ENCODE measurements at places on chromosomes 5 and 9.

GRCh38 chr5:62001640-62002039 is 304.4 kb upstream of the KIF2A start:
- no peak for DNase-seq

GRCh38 chr5:90153031-90153430 is 256.5 kb downstream of the CETN3 start:
- DNase-seq = no peak

- DNase-seq = no peak
Measured at GRCh38 chr9:109098171-109098959, 21.4 kb downstream of the TMEM245 start.

- DNase-seq = peak; percentile 31
Measured at GRCh38 chr5:160507221-160507721, 85.6 kb downstream of the PTTG1 start.

GRCh38 chr5:34583167-34583566 is 73.0 kb upstream of the RAI14 start:
- no peak for DNase-seq

DNA sequence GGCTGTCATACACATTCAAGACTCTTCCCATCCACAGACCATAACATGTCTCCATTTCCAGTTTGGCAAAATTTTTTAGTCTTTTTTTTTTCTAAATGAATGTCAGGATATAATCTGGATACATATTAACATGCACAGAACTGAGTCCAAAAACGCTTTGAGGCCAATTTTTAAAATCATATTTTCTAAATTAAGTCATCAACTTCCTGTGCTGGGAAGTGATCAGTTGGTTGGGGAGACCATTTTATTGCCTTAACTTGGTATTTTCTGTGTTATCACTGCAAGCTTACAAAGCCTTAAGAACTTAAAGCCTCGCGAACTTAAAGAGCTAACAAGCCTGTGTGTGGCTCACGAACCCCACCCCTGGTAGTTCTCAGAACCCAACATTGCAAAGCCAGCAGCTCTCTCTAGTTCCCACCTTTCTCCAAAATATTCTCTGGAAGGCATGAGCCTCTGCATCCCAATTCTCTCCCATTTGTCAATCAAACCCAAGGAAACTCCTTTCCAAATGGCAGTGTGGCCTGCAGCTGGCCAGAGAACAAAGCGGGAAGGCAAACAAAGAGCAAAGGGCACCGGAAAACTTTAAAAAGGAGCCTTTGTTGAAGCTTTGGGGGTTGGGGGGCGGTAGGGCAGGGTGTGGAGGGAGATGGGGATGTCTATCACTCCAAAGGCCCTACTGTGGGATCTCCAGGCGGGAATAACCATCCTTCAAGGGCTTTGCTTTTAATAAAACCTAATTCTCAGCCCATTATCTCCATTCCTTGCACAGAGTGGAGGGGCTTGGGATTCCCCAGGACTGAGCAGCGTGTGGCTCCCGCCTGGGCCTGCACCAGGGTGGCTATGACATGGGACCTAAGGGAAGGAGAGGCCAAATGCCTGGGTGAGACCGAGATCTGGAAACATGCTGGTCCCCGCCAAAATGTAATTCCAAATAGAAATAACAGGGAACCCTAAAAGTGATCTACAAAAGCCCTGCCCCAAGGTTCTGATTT is 65.0 kb downstream of the ROR2 start:
- no peak for DNase-seq

- no peak for DNase-seq
Measured at GRCh38 chr5:112228667-112229066, 190.4 kb downstream of the EPB41L4A start.

DNA sequence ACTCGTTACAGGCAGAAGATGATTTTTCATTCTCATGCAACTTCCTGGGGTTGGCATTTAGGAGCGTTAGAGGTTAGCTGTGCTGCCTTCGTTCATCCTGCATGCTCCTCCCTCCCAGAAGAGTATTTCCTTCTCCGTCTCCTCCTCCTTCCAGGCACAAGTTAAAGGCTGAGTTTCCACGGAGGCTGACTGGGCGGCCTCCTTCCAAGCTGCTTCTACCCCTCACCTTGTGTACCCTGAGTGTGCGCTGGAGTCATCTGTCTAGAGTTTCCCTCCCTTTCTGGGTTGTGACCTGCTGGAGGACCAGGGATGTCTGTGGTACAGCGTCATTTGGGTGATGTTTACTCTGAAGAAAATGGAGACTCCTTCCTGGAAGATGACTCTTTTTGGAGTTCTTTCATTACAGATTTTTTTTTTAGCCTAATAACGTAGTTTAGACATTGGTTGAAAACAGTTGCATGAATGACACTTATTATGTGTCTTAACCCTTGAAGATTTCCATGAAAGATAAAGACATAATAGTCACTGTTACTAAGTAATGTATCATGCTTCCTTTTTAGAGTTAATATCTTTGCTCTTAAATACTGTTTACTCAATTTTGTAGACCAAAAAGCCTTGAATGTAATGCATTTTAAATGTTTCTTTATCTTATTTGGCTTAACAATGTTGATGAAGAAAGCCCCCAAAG is 146.9 kb downstream of the TENT4A start:
- no peak for DNase-seq

- no peak for DNase-seq
Measured at GRCh38 chr9:107260437-107261081, 22.5 kb upstream of the RAD23B start.

GRCh38 chr5:121500310-121500709 is 351.4 kb upstream of the FTMT start:
- no peak for DNase-seq

DNA sequence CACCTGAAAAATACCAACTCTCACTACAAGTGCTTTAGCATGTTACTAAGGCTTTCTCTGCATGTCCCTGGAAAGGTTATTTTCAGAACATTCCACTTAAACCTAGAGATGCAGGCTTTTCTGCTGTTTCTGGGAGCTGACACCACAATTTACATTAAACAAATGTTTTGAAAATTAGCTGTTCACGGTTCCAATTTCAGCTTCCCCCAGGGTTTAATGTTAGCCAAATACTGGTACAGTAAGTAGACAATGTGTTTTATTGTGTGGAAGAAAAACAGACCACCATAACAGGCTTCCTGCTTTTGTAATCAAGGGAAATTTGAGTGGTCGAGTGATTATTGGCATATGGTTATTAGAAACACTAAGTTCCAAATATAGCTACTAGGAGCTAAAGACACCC is 32.0 kb downstream of the MACROH2A1 start:
- no peak for DNase-seq

DNA sequence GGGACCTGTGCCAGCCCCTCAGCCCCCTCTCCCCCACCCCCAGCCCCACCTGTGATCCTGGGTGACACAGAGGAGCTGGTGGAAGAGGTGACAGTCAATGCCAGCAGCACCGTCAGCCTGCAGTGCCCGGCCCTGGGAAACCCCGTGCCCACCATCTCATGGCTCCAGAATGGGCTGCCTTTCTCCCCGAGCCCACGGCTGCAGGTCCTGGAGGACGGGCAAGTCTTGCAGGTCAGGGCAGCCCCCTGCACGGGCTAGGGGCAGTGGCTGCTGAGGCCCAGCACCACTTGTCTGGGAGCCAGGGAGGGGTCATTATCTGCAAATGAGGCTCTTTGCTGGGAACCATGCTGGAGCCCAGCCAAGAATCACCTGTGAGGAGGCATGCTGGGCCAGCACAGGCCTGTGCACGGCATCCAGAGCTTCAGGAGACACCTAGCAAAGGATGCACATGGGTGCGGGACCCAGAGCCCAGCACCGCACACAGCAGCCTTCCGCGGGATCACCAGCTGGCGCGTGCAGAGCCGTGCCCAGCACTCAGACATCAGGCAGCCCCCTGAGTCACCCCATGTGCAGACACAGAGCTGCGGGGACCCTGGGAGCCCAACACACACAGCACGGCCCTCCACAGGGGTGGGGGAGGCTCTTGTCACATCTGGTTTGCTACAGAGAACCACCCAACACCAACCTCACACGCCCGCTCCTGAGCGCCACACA is 62.0 kb upstream of the ASS1 start:
- no peak for DNase-seq

GRCh38 chr9:76302947-76303550 is 91.2 kb downstream of the RFK start:
- no peak for DNase-seq

GRCh38 chr5:119284031-119284430 is 71.8 kb upstream of the TNFAIP8 start:
- no peak for DNase-seq

DNA sequence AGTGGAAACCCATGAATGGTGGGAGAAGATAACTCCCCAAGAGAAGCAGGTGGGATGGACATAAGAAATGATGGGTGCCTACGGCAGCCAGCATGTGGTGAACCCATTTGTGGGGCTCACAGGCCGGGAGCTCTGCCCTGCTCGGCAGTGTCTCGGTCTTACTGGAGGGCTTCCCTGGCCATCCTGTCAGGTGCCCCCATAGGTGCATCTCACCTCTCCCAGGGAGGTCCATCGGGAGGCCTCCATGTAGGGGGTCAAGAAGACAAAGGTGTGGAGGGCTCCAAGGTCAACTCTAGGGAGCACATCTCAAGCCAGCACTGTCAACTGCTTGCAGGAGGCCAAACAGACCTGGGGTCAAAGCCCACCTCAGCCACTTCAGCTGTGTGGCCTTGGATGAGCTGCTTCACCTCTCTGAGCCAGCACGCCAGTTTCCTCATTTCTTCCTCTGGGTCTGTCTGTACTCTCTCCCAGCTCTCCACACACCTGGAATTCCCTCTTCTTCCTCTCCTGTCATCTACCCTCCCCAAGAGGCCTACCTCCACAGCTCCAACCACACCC is 10.5 kb upstream of the ADGRD2 start:
- no peak for DNase-seq

- DNase-seq = no peak
Measured at GRCh38 chr9:87498811-87499360, 1.2 kb downstream of the DAPK1 start.

DNA sequence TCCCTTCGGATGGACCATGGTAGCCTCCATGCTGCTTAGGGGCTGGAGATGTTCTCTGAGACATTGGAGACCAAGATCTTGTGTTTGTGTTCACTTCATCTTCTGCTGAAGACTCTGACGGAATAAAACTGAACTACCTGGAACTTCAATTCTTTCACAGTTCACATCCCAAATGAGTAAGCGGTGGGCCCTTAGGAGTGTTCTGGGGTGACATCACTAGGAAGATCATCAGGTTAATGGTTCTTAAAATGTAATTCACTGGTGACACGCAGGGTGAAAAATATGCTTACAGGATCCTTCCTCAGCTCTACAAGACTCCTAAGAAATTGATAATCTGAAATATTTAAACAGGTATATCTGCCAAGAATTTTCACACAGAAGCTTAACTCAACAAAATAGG is 561.5 kb downstream of the SEMA5A start:
- DNase-seq = no peak

GRCh38 chr9:121778252-121779225 is 127.1 kb downstream of the DAB2IP start:
- no peak for DNase-seq

GRCh38 chr5:169150108-169150507 is 150.8 kb downstream of the SLIT3 start:
- DNase-seq = no peak

GRCh38 chr5:87872986-87873385 is 395.7 kb downstream of the TMEM161B start:
- DNase-seq = no peak

- DNase-seq = no peak
Measured at GRCh38 chr5:139985733-139986132, 57.4 kb downstream of the NRG2 start.

DNA sequence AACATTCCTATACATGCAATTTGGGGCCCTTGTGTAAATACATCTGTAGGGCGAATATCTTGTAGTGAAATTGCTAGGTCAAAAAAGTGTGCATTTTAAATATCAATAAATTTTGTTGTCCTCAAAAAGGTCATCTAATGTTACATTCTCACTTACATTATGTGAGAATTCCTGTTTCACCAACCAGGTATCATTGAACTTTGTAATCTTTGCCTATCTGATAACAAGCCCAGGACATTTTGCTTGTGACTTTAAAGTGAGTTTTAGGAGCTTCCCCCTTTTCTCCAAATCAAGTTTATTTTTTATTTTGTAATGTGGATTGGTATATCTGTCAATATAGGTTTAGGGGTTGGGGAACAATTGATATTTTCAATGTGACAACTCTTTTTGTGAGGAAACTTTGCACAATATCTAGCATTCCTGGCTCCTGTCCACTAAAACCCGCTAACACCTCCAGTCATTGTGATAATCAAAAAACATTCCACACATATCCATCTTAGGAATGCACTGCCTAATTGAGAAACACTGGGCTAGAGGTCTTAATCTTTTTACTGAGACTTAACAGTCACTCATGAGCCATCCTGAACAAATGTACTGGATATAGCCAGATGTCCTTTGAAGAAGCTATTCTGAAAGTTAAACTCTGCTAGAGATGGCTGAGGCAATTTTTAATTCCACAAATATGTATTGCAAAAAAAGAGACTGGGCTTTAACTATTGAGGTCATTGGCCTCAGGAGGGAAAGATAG is 72.5 kb upstream of the SLC1A1 start:
- no peak for DNase-seq

- DNase-seq = no peak
Measured at GRCh38 chr5:153601377-153601776, 110.9 kb downstream of the GRIA1 start.

DNA sequence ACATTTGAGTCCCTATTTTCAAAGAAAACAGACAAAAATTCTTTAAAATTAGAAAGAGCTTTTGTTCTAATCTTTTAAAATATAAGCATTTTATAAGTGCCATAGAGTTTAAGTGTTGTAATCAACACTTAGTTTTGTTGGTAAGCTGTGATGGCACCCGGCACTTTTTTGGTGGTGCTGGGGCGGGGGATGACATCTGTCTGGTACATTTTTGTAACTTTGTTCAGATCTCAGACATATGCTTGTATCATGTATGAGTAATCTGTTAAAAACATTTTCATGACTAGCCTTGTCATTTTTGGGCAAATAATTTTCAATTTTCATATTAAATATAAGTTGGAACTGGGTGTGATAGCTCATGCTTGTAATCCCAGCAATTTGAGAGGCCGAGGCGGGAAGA is 51.7 kb downstream of the UBAP1 start:
- DNase-seq = no peak

GRCh38 chr9:79583952-79584654 is 12.3 kb downstream of the TLE4 start:
- no peak for DNase-seq

DNA sequence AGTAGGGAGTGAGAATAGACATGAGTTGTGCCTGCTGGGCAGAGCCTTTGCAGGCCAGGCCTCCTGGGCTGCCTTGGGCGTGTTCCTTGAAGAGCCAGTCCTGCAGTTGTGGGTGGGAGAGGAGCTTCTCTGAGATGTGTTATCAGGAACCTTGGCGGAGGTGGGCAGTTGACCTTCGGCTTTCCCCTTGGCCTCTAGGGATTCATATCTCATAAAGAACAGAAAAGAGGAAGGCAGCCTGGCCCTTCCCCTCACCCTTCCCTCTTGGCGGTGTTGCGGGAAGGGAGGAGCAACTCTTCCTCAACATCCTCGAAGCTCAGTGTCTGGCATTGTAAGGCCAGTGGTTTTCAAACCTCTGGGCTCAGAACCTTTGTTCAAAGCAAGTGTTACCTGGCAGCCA is 59.2 kb downstream of the DAPK1 start:
- DNase-seq = no peak

GRCh38 chr5:124952079-124952478 is 205.6 kb upstream of the ZNF608 start:
- no peak for DNase-seq
